ENCODE measurements at places on chromosomes 2 and 18. TPM values are rescaled to one million over a fixed set of nuclear protein-coding genes. Genes with fewer than 3 reads are reported as not detected.

DNA sequence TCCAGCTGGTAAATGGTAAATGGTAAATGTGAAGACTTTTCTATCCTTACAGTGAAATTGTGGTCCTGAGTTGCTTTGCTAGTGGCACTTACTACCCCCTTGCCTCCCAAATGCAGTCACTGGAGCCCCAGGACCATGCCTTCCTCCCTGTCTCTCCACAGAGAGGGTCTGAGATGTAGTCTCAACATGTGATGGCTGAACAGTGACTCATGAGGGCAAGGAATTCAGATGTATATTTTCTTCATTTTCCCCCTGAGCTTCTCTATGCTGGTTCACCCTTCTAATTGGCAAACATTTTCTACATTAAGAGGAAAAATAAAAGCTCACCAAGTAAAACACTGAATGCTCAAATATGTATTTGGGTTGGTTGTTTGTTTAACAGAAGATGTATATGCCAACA, 232.0 kb downstream of the SH3BP4 start:
- no peak for DNase-seq
- no peaks in the 10 kb centered on the region for H3K36me3 ChIP-seq
- no peaks in the 10 kb centered on the region for H3K4me1 ChIP-seq
- H3K27ac ChIP-seq = no peak overlapping the region
- no peak overlapping the region for H3K4me3 ChIP-seq
- peaks cover 11% of the 10 kb centered on the region for H3K27me3 ChIP-seq

DNA sequence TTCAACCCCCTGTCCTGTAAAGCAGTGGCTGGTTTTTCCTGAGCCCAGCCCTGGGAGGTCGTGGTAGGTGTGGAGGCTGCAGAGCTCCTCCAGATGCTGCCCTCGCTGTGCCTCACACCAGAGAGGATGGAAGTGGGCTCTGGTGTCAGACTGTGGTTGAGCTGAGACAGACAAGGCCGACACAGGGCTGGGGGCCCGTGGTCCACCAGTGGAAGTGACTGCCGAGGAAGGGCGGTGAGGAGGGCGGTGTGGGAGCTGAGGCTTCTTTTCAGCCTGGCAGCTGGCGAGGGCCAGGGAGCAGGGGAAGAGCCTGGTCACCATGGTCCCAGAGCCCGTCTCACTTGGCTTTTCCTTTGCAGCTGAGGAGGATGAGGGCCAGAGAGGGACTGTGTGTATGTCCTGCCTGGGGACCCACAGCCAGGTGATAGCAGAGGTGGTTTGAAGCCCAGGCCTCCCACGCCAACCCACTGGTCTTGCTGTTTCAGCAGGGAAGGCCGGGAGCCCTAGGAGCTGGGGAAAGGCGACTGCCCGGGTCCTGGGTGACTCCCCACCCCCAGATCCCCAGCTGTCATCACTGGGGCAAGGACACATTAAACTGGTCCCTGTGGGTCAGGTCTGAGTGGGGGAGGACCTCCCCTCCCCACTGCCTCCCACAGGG, 8.5 kb downstream of the SFTPB start:
- no peaks in the 10 kb centered on the region for H3K4me1 ChIP-seq
- no peak overlapping the region for H3K4me3 ChIP-seq
- H3K27me3 ChIP-seq = no peaks in the 10 kb centered on the region
- H3K36me3 ChIP-seq = no peaks in the 10 kb centered on the region
- no peak for DNase-seq

Gene XIRP2
- not detected for total RNA-seq

DNA sequence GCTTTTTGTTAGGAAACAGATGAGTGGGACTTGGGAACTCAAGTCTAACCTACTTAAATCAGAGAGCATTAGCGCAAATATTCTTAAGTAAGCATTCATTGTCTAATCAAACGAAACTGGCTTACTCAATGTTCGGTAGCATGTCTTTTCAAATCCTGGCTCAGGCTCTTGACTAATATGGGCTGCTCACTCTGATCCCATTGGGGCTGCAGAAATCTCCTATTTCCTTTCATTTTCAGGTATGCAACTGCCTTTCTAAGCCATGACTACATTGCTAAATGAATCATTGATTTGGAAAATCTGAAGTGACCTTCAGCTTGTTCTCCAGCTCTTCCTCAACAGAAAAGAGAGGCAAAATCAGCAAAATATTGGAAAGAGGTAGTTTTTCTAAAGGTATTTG, 2084.4 kb upstream of the PIK3C3 start:
- no peaks in the 10 kb centered on the region for H3K36me3 ChIP-seq
- no peak overlapping the region for H3K4me3 ChIP-seq
- no peak for DNase-seq
- no peak overlapping the region for H3K27ac ChIP-seq
- no peaks in the 10 kb centered on the region for H3K27me3 ChIP-seq
- no peaks in the 10 kb centered on the region for H3K4me1 ChIP-seq

DNA sequence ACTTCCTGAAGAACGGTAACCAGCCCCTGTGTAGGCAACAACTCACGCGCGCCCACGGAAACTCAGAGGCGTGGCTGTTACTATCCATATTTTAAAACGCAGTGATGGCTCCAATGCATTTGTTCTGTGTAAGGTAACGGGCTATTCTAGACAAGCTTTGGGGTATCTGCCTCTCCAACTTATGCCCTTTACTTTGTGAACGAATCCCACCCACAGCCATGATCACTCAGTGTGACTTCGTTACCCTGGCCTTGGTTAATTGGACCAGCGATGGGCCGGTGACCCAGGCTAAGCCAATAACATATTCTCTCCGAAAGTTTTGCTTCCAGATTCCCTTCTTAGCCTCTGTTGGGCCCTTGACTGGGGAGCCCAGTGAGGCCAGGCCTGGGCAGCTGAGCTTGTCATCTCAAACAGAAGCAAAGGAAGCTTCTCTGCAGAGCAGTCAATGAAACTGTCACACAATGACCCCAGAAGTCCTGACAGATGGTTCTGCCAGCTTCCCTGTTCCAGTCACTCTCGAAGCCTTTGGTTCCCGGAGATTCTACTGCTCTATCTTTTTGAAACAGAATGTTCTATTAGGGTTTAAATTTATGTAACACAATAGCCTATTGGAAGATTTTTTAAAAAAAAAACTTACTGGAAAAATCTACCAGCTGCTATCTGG, 30.7 kb upstream of the ROCK2 start:
- H3K36me3 ChIP-seq = no peaks in the 10 kb centered on the region
- peak overlapping the region; percentile 81 for H3K27ac ChIP-seq
- H3K27me3 ChIP-seq = no peaks in the 10 kb centered on the region
- peaks cover 14% of the 10 kb centered on the region for H3K4me1 ChIP-seq
- DNase-seq = no peak
- no peak overlapping the region for H3K4me3 ChIP-seq

DNA sequence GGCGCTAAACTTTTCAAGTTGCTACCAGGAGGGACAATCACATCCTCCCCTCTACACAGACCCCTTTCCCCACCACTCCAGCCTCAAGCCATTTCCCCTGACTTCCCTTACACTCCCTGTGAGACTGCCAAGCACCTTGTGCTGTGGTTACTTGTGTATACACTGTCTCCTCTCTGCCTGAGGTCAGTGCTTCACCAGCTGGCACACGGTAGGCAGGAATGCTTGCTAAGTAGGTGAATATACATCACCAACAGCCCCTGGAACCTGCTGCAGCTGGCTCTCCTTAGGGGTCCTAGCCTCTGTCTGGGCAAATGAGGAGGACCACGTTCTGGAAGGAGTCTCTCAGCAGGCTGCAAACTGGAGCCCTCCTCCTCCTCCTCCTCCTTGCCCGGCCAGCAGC, 38.3 kb upstream of the ACAA2 start:
- H3K27me3 ChIP-seq = no peaks in the 10 kb centered on the region
- no peak overlapping the region for H3K4me3 ChIP-seq
- H3K27ac ChIP-seq = no peak overlapping the region
- no peak for DNase-seq
- H3K4me1 ChIP-seq = no peaks in the 10 kb centered on the region
- H3K36me3 ChIP-seq = no peaks in the 10 kb centered on the region

Gene DNAJC5G
- total RNA-seq = not detected

DNA sequence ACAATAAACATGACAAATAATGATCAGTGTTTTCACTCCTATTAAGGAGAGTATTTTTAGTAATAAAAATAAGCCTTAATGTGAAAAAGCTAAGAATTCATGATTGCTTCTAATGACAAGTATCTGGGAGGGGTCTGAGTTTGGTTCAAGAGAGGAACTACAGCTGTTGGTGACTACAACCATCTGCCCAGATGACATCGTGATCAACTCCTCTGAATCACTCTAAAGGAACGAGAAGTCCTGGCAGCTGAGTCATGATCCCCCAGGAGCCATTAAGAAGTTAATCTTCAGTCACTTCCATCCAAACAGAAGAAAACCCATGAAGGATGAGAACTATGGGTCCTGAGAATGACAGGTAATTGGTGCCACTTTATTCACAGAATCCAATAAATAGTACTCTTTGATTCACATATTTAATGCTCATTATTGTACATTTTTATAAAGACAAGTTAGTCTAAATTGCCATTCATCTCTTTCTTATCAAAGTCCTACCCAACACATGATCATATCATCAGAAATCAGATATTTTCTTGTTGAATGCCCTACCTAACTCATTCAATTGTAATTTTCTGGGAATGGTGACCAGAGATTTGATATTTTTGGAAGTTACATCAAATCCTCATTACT, 6.8 kb downstream of the TFPI start:
- H3K4me1 ChIP-seq = peaks cover 86% of the 10 kb centered on the region
- H3K4me3 ChIP-seq = no peak overlapping the region
- no peaks in the 10 kb centered on the region for H3K27me3 ChIP-seq
- H3K27ac ChIP-seq = peak overlapping the region; percentile 98
- no peak for DNase-seq
- peaks cover 25% of the 10 kb centered on the region for H3K36me3 ChIP-seq

GRCh38 chr2:222568865-222569264, 87.0 kb downstream of the FARSB start:
- H3K27ac ChIP-seq = no peak overlapping the region
- no peaks in the 10 kb centered on the region for H3K4me1 ChIP-seq
- no peaks in the 10 kb centered on the region for H3K27me3 ChIP-seq
- H3K4me3 ChIP-seq = no peak overlapping the region

DNA sequence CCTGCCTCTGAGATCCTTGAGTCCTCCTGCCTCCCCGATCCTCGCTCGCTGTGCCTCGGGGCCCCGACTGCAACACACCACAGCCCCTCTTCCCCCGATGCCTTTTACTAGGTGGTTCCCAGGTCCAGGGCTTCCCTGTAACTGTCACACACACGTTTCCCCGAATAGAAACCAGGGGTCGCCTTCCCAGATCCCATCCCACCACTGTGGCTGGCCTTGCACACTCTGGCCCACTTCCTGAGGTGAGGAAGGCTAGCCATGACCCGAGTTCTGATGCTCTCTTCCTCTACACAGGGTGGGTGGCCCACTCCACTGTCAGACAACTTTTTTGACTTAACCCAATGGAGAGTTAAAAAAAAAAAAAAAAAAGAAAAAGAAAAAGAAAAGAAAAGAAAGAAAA, 139.6 kb upstream of the ASB18 start:
- no peaks in the 10 kb centered on the region for H3K27me3 ChIP-seq
- H3K27ac ChIP-seq = no peak overlapping the region
- no peak for DNase-seq
- no peaks in the 10 kb centered on the region for H3K36me3 ChIP-seq

Gene TNFAIP6
- total RNA-seq = not detected

Gene GATA6
- total RNA-seq = 0.51 TPM

Gene RBM43
- total RNA-seq = 3.7 TPM

Gene TAF1B
- 35.2 TPM for total RNA-seq

- H3K27me3 ChIP-seq = no peaks in the 10 kb centered on the region
- no peak overlapping the region for H3K27ac ChIP-seq
- no peak for DNase-seq
Observed at GRCh38 chr2:43408407-43409160, 182.2 kb upstream of the ZFP36L2 start.

- H3K27me3 ChIP-seq = peaks cover 3% of the 10 kb centered on the region
- H3K4me3 ChIP-seq = no peak overlapping the region
- H3K27ac ChIP-seq = no peak overlapping the region
- DNase-seq = no peak
- H3K36me3 ChIP-seq = no peaks in the 10 kb centered on the region
- H3K4me1 ChIP-seq = no peaks in the 10 kb centered on the region
Observed at GRCh38 chr2:129428086-129428660, 551.3 kb upstream of the RAB6C start.
